ENCODE measurements at places on chromosomes 16 and 17.

- DNase-seq: peak; percentile 30
These were observed 8.6 kb upstream of the KDM6B start for GRCh38 chr17:7825206-7825990.

- DNase-seq: no peak
These were observed 10.3 kb downstream of the CNTNAP4 start for GRCh38 chr16:76287466-76287865.

DNA sequence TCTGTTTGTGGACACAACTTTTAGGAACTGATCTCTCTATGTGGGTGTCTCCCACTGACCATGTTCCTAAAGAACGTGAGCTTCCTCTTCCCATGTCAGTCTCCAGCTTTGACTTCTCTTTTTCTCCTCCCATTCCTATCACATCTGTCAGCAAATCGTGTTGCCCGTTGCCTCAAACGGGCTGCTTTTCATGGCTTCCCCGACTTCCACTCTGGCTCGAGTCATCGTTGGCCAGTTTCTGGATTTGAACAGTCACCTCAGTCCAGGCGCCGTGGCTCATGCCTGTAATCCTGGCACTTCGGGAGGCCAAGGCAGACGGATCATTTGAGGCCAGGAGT lies 5.4 kb downstream of the ABCC1 start:
- no peak for DNase-seq

GRCh38 chr17:28514561-28515002 lies 8.4 kb downstream of the FOXN1 start:
- DNase-seq: no peak

- no peak for DNase-seq
These were observed 22.0 kb downstream of the SP2 start for GRCh38 chr17:47918006-47918405.

GRCh38 chr17:40935624-40936023 lies 1.8 kb downstream of the KRT23 start:
- no peak for DNase-seq

- DNase-seq: peak; percentile 33
These were observed 87.0 kb downstream of the IRX3 start for GRCh38 chr16:54199487-54200160.

GRCh38 chr16:9072806-9073341 lies 18.6 kb upstream of the HAPSTR1 start:
- no peak for DNase-seq

DNA sequence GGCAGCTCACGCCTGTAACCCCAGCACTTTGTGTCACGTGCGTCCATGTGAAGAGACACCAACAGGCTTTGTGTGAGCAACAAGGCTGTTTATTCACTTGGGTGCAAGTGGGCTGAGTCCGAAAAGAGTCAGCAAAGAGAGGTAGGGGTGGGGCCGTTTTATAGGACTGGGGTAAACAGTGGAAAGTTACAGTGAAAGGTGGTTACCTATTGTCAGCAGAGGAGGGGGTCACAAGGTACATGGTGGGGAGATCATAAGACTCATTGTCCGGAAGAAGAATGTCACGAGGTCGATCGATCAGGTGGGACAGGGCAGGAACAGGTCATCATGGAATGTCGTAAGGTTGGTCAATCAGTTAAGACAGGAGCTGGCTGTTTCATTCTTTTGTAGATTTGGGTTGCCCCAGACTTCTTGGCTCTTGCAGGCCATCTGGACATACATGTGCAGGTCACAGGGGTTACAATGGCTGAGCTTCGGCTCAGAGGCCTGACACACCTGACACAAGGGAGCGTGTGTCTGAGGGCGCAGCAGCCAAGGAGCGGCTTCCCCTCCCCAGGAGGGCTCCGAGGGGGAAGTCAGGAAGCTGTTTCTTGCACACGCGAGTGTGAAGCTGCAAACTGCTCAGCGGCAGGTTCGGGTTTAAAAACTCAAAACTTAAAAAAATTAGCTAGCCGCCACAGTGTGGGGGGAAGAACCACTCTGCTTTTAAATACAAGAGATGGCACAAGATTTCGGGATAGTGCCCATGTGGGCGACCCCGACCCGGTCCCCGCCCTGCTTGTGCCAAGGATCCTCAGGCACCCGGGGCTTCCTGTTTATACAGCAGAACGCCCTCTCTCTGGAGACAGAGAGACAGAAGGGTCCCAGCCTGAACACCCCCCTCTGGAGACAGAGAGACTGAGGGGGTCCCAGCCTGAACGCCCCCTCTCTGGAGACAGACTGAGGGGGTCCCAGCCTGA lies 12.4 kb upstream of the TEX19 start:
- no peak for DNase-seq

GRCh38 chr17:82055965-82056728 lies 4.4 kb downstream of the GPS1 start:
- no peak for DNase-seq

DNA sequence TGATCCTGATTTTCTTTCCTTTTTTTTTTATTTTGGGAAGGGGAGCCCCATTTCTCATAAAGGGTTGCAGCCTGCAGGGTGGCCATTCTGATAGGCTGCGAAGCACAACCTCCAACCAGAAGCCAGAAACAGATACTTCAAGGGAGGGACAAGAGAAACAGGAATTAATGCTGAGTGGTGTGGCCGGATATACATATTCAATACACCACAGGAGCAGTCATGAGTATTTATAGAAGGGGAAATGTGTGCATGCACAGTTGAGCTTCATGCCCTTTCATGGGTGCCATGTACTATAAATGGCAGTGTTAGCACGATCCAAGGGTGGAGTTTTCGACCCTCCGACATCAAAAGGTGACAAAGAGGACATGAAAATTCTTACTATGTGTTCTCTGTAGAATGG lies 320.8 kb downstream of the CBLN1 start:
- no peak for DNase-seq

DNA sequence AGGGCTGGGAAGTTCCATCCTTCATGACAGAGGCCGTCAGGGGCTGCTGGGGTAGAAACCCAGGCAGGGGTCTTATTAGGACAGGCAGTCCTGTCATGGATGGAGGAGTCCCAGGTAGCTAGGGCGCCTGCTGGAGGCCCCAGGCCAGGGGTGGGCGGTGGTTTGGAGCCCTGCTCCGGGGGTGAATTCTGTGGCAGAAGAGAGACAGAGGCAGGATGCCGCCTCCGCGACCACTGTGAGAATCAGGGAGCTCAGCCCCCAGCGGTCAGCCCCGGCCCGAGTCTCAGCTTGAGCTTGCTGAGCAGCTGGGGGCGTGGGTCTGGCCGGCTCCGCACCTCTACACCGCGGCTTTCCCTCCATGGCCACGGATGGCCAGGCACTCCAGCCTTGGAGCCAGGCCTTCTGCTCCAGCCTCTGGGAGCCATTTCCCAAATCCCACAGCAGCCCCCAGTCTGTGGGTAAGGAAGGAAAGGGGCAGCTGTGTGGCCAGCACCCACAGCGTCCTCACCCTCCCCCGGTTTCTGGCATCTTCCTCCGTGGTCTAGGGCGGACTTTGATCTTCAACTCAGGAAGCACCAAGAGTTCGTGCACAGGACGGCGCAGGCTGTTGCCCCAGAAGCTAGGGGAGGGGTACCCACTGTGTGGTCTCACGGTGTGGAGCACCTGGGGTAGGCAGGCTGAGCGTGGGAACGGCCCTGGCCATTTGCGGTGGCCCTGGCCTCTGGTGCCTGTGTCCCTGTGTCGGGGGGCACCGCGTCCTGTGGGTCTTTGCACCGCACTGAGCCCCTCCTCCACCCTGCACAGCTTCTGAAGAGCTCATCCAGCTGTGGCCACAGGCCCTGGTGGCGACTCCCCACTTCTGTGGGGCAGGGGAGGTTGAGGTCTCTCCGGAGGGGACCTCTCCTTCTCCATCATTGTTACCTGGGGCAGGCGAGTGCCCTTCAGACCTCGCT lies 14.1 kb downstream of the CD7 start:
- no peak for DNase-seq

DNA sequence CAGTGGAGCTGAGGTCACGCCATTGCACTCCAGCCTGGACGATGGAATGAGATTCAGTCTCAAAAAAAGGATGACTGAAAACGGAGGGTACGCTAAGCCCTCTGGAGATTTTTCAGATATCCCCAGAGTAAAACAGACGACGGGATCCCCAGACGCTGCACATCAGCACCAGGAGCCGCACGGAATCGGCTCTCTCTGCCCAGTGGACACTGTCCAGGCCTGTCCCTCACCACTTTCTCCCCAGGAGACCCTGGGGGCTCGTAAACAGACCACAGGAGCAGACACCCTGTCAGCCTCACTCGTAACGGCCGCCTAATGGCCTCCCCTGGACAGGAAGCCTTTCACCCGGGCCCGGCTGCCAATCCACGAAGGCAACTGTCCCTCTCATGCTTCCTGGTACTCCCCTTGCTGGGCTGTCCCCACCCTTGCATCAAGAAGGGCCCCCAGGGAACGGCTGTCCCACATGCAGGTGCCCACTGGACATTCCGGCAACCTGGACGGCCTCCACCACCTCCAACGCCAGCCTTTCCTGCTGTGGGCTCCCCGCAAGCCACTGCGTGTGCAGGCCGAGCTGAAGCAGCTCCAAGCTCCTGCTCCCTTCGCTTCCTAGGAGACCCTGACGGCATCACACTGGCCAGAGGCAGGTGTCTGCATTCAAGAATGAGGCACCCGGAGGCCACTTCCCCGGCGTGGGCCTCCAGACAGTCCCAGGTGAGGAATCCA lies 74.3 kb downstream of the TIMM22 start:
- no peak for DNase-seq

DNA sequence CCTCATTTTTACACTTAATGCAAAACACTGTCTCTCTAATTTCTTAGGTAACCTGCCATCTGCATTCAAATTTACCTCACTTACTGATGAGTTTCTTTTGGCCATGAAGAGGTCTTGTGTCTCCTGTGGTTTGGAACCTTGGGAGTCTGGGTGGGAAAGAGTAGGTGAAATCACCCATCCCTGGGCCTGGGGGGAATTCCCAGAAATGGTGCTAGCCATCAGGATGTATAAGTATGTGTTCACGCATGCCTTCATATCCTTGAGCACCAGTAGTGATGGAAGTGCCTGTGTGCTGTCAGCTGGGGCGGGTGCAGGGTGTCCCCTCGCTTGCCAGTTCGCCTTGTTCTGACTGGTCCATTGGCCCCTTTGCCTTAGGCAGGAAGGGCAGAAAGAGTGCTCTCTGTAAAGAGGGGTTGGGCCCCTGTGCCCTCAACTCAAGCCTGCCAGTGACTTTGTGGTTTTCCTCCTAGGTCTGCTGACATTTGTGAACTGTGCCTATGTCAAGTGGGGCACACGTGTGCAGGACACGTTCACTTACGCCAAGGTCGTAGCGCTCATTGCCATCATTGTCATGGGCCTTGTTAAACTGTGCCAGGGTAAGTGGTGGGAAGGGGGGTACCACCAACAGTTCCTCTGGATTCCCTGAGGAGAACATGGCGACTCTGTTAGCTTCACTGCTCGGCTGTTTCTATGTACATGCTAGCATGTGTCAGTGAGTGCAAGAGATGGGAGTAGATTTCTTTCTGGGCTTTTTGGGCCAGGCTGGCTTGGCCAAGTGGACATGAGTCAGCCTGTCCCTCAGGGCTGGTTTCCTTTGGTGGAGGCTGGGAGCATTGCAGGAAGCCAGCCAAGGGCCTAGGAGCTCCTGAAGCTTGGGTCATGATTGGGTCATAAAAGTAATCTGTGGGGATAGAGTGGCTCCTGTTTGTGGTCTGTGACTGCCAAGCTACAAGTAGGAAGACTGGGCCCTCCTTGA lies 23.2 kb downstream of the SLC7A6OS start:
- no peak for DNase-seq

- DNase-seq: no peak
These were observed 111.7 kb downstream of the ABCC6 start for GRCh38 chr16:16111639-16112038.

DNA sequence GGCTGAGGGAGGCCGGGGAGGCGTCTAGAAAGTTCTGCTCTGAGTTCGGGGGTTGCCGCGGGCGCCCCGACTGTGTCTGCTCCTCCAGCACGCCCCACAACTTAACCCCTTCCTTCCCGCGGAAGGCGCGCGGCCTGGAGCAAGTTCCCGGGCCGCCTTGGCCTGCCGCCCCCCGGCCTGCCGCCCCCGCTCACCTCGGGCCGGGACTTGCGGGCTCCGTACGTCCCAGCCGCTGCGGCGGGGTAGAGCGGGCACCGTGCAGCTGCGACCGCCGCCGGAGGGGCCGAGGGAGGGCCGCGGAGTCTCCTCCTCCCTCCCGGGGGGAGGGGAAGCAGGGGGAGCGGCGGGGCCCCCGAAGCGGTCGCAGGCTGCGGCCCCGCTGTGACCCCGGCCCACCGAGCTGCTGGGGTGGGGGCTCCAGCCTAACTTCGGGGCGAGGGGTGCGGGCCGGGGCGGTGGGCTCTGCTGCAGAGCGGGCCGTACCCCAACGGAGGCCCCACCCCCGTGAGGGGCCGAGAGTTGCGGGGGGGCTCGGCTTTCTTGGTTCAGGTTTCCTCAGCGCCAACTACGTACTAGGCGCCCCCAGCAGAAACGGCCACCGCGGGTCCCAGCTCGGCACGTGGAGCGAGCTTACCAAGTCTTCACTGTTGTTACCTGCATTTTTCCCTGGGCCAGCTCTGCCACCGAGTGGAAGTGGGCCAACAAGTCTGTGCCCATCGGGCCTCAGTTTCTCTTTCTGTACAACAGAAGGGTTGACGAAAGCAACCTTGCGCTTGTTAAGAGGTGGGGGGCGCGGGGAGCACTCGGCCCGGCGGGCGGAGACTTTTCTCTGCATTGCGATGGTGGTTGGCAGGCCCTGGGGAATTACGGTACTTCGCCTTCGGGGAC lies at the start of gene CCDC102A:
Gene CCDC102A, minus strand, starts transcription at position 266 of the 888 bp plus-strand sequence. CDS start 7,394 bp downstream, outside the sequence.
- DNase-seq: peak; percentile 69

GRCh38 chr16:31186176-31186575 lies 6.2 kb downstream of the FUS start:
- DNase-seq: no peak

DNA sequence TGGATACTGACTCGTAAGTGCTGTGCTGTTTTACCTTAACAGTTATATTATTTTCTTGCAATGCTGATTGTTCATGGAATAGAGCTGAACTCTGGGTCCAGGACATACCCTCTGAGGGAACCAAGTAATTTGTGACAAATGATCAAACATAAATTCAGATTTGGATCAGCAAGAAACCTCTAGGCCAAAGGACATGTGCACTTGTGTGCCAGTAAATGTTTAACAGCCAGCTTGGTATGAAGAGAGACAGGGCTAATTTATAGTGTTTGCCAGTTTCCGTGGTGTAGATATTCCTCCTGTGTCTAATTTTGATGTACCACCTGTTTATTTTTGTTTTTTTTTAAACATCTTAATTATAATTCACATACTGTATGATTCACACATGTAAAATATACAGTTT lies 30.8 kb upstream of the MRC2 start:
- DNase-seq: no peak

DNA sequence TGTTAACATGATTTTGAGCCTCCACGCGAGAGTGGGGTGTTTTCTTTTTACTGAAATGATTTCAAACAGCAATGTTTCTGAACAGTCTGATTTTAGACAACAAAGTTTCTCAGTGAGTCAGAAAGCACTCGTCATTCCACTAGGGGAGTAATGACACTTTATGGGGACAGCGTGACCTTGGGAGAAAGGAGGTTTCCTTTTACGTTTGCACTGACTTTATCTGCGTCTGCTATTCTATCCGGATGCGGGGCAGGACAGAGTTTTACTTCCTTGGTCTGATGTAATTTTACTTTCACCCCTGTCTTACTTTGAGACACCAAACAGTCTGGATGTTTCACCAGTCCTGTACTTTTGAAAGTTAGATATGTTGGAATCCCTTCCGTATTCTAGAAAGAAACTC lies 20.7 kb downstream of the SLC47A1 start:
- DNase-seq: peak; percentile 61
